GDM1 (cell line): ENCODE measurements at places on chromosomes 16 and 17.

GRCh38 chr17:56592487-56593085, 913 bp upstream of the NOG start:
- DNase-seq, result peak; percentile 85

- DNase-seq, result no peak
Measured at GRCh38 chr17:62587554-62587953, 39.9 kb upstream of the MRC2 start.

DNA sequence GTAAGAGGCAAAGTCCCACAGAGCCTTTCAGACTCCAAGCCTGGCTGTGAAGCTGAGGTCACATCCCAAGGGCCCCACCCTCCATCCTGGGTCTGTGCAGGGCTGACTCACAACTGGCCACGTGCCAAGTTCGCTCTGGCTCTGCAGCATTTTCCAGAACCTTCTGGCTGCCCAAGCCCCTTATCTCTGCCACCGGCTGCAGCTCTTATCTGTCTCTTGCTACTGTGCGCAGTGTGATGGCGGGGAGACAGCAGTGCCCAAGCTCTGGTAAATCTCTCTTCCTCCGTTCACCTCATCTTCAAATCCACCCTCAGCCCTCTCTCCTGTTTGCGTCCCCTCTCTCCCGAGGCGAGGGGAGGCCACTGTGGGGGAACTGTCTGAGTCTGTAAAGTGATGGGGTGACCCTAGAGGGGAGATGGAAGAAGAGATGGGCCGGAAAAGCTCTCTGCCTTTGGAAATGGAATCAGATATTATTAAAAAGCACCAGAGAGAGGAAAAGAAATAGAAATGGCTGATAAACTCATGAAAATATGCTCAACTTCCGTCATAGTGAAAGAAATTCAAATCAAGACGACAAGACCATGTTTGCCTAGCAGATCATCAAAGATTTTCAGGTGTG, 162.7 kb upstream of the CDC42EP4 start:
- DNase-seq, result no peak

- DNase-seq, result no peak
Measured at GRCh38 chr16:54106057-54106456, 180.5 kb downstream of the IRX3 start.

- DNase-seq, result no peak
Measured at GRCh38 chr16:31002862-31003341, 7.5 kb downstream of the STX1B start.

- DNase-seq, result no peak
Measured at GRCh38 chr16:80627108-80627507, 86.3 kb downstream of the DYNLRB2 start.

DNA sequence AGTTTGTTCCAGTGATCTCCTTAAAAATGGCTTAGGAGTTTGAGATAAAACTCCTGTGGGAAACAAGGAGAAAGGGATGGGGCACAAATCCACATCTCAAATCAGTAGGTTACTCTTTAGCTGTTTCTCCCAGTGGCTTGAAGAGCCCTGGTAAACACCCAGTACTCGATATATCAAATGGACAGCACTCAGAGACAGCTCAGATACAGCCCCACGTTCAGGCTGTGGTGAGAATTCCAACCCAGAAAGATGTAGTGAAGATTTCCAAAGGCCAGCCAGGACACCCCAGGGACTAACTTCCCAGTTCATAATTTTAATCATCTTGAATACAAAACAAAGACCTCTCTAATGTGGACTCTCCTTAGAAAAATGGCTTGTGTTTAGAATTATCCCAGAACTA, 6.4 kb upstream of the VEZF1 start:
- no peak for DNase-seq

GRCh38 chr17:34169496-34169895, 85.6 kb upstream of the CCL2 start:
- no peak for DNase-seq

DNA sequence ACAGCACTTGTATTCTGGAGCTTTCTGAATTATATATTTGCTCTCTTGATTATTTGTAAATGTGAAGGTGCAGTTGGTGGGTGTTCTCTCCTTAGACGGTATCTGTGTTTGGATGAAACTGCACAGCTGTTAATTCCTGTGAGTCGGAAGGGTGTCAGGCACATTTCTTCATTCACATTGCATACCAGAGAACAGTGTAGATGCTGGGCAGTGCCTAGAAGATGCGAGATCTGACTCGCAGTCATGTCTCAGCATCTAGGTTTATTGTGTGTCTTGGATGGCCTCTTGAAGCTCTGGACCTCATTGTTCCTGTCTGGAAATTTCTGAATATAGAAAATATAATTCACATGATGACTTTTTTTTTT, 61.2 kb downstream of the CLEC16A start:
- no peak for DNase-seq

DNA sequence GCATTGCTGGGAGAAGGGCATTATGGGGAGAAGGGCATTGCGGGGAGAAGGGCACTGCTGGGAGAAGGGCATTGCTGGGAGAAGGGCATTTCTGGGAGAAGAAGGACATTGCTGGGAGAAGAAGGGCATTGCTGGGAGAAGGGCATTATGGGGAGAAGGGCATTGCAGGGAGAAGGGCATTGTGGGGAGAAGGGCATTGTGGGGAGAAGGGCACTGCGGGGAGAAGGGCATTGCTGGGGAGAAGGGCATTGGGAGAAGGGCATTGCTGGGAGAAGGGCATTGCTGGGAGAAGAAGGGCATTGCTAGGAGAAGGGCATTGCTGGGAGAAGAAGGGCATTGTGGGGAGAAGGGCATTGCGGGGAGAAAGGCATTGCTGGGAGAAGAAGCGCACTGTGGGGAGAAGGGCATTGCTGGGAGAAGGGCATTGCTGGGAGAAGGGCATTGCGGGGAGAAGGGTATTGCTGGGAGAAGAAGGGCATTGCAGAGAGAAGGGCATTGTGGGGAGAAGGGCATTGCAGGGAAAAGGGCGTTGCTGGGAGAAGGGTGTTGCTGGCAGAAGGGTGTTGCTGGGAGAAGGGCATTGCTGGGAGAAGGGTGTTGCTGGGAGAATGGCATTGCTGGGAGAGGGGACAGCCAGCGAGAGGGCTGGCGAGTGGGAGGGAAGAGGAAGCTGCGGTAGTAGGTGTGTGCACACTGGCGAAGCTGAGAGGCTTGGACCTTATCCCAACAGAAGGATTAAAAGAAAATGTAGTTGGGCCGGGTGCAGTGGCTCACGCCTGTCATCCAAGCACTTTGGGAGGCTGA, 4.6 kb upstream of the PYDC1 start:
- DNase-seq, result no peak

DNA sequence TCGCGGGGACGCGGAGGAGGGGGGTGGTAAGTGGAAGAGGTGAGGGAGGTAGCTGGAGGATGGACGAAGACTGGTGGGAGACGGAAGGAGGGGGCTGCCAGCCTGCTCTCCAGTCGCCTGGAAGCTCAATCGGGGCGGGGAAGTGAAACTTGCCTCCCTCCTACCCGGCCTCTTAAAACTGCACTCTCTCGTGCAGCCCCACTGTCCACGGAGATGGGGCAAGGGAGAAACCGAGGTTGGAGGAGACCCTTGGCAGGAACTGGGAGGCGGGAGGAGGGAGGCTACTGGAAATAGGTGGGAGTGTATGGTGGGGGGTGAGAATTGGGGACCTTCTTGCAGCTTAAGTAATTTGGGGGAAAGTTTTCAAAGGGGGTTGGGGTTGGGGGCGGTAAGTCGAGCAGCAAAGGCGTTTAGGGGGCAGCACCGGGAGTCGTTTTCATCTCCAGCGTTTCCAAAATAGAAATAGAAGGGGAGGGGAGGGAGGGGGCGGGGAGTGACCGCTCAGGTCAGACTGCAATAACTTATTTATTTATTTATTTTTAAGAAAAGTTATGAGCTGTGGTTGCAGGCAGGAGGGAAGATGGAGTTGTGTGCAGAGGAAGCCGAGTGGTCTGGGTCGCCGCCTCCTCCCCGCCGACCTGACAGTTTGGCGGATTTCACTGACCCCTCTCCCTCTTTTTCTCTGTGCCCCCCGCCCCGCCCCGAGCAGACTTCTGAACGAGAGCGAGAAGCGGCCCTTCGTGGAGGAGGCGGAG, 1.4 kb downstream of the SOX9 start:
- no peak for DNase-seq

GRCh38 chr17:38455288-38455915, 27.1 kb downstream of the ARHGAP23 start:
- no peak for DNase-seq

- no peak for DNase-seq
Measured at GRCh38 chr17:56824503-56824902, 9.2 kb downstream of the C17orf67 start.

DNA sequence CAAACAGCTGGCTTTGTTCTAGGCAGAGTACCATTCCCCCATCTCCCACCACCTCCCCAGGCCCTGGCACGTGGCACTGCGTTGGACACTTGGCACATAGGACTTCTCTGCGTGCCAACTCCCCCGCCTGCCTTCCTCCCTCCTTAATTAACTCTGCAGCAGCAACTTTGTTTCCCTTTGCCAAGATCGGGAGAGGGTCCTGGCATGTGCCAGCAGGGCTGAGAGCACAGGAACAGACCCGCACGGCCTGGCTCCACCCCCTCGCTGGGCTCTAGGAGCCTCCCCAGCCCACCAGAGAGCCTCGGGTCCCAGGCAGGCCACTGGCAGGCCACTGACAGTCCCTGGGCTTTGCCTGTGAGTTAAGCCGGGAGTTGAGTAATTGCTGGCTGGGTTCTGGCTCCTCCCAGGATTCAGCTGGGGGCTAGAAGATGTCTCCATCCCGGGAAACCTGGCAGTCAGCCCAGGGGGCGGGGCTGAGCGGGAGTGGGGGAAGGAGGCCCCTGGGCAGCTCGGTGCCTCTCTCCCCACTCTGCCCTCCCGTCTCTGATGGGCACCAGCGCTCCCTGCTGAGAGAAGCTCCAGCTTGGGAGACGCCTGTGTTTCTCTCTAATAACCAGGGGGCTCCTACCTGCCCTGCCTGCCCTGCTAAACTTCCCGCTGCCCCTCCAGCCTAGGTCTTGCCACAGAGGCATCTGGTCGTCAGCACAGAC, 224.0 kb upstream of the TNRC6C start:
- no peak for DNase-seq

GRCh38 chr16:47578033-47578432, 116.9 kb downstream of the PHKB start:
- no peak for DNase-seq

- DNase-seq, result no peak
Measured at GRCh38 chr16:72744076-72744793, 303.7 kb downstream of the ZFHX3 start.

DNA sequence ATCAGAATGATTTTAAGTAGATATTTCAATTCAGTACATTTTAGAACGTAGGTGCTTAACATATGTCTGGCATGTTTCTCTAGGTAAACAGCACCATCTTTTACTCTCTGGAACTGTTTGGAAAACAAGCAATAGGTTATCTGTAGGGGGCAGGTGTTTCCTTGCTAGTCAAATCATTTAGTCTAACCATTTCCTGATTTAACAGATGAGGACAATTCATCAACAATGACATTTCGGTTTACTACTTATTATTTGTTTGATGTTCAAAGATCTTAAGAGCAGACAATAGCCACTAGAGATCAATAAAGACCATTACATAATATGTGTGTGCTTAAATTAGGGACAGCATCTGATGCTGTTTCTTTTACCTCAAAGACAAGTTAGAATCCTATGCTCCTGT, 173.1 kb downstream of the CEP112 start:
- no peak for DNase-seq

- no peak for DNase-seq
Measured at GRCh38 chr16:56861092-56861610, 3.9 kb upstream of the SLC12A3 start.

DNA sequence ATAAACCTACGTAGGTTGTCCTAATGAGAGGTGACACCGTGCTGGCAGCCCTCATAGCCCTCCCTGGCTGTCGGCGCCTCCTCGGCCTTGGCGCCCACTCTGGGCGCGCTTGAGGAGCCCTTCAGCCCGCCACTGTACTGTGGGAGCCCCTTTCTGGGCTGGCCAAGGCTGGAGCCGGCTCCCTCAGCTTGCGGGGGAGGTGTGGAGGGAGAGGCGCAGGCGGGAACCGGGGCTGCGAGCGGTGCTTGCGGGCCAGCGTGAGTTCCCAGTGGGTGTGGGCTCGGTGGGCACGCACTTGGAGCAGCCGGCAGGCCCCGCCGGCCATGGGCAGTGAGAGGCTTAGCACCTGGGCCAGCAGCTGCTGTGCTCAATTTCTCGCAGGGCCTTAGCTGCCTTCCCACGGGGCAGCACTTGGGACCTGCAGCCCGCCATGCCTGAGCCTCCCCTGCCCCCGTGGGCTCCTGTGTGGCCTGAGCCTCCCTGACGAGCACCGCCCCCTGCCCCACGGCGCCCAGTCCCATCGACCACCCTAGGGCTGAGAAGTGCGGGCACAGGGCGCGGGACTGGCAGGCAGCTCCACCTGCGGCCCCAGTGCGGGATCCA, 40.1 kb upstream of the AMZ2 start:
- no peak for DNase-seq

DNA sequence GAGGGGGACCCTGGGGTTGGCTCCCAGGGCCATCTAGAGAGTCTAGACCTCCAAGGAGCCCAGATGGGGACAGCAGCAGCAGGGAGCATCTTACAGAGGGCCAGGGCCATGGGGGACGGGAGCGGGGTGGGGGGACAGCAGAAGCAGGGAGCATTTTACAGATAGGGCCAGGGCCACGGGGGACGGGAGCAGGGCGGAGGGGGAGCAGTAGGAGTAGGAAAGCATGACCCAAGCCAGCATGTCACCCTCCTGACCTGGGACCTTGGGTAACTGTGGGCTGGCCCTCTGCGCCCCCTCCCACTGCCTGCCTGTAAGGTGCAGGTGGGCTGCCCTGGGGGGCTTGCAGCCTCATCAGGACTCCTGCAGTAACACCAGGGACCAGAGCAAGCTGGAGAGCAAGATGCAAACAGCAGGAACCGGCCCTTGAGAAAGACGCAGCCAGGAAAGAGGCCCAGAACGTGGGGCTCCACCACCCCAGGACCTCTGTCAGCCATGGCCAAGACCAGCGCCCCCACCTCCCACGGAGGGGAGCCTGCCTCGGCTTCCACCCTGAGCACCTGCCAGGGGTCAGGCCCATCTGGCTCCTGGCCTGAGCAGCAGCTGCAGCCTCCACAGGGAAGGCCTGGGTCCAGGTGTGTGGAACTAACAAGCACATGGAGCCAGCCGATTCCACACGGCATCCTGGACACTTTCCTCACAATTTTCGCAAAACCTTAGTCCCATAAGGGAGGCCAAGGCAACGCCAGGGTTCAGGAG, 2.4 kb downstream of the ZNF598 start:
- no peak for DNase-seq

DNA sequence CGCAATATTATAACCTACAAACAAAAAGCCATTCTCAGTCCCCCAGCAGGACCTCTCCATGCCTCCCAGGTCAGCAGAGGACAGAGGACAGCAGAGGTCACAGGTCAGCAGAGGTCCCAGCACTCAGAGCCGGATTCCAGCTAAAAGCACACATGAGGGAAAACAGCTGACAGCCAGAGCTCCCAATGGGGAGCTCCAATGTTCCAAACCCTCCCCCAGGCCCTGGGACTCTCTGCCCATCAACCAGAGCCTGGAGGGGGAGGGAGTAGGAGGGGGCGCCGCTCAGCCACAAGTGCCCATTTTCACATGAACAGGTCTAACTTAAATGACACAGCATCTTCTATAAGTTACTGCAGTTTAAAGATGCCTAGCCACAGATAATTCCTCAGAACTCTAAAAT, 77.5 kb downstream of the ANKRD11 start:
- DNase-seq, result no peak
